Calu3 (cell line): ENCODE measurements at places on chromosomes 1 and 21. TPM values are rescaled to one million over a fixed set of nuclear protein-coding genes. Genes with fewer than 3 reads are reported as not detected.

Gene CD34
- total RNA-seq, result 0.24 and 0.34 TPM in 2 replicates

DNA sequence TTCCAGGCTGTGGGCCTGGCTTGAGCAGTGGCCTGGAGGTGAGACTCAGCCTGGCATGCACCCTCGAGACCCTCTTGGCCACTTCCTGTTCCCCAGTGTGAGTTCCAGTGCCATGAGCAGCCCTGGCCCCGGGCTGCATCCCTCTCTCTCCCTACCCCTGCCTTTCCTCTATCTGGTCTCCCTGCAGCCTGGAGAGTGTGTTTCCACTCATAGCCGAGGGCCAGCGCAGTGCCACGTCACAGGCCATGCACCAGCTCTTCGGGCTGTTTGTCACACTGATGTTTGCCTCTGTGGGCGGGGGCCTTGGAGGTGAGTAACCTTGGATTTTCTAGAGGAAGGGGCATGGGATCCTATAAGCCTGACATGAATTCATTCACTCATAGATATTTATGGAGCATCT, 13.6 kb downstream of the RHBG start:
- no peak overlapping the region for H3K4me3 ChIP-seq
- H3K4me1 ChIP-seq, result no peaks in the 10 kb centered on the region
- peaks cover 1% of the 10 kb centered on the region for H3K36me3 ChIP-seq
- DNase-seq, result no peak

Gene C8A
- not detected in 2 replicates for total RNA-seq

- H3K36me3 ChIP-seq, result no peaks in the 10 kb centered on the region
- H3K4me1 ChIP-seq, result no peaks in the 10 kb centered on the region
- H3K4me3 ChIP-seq, result no peak overlapping the region
- H3K27me3 ChIP-seq, result no peaks in the 10 kb centered on the region
- H3K27ac ChIP-seq, result no peak overlapping the region
Measured at GRCh38 chr1:192453360-192453992, 122.1 kb upstream of the RGS1 start.

DNA sequence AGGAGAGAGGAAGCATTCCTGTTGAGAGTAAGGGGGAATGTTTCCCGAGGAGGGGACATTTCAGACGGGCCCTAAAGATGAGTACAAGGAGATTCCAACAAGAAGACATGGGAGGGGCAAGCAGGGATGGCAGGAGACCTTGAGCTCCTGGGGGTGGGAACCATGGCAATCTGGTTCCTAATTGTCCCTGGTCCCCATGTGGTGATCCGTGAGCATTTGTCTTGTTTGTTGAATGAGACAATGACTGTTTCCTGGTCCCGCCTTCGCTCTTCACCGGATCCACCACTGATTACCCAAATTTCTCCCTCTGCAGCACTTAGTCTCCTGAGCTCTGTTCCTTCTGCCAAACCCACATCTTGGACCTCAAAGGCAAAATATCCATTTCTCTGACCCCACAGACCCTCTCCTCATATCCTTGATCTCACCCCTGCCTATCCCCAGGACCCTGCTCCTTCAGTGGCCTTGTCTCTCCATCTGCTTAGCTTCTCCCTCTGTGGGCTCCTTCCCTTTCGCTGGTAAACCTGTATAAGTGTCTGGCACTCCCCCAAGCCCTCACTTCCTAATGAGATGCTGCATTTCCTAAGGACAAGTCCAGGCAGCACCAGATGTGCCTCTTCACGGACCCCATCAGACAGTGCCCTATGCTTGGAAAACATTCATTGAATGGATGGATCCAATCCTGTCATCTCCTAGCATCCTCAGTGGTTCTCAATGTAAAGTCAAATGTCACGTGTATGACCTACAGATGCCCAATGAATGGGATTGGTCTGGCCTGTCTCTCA, 8.3 kb upstream of the CSF1 start:
- H3K27ac ChIP-seq, result no peak overlapping the region
- peaks cover 30% of the 10 kb centered on the region for H3K4me1 ChIP-seq
- H3K4me3 ChIP-seq, result no peak overlapping the region
- no peak for DNase-seq
- H3K27me3 ChIP-seq, result peaks cover 9% of the 10 kb centered on the region
